GM04503 (cell line): ENCODE measurements at places on chromosomes 13 and 19.

GRCh38 chr19:55802281-55802680 lies 29.5 kb downstream of the NLRP11 start:
- no peak for DNase-seq

- DNase-seq: no peak
Measured at GRCh38 chr19:54209058-54209810, 8.6 kb downstream of the RPS9 start.

- DNase-seq: no peak
Measured at GRCh38 chr19:1310853-1311180, 25.1 kb downstream of the EFNA2 start.

GRCh38 chr13:29917650-29918049 lies 67.2 kb upstream of the UBL3 start:
- no peak for DNase-seq

DNA sequence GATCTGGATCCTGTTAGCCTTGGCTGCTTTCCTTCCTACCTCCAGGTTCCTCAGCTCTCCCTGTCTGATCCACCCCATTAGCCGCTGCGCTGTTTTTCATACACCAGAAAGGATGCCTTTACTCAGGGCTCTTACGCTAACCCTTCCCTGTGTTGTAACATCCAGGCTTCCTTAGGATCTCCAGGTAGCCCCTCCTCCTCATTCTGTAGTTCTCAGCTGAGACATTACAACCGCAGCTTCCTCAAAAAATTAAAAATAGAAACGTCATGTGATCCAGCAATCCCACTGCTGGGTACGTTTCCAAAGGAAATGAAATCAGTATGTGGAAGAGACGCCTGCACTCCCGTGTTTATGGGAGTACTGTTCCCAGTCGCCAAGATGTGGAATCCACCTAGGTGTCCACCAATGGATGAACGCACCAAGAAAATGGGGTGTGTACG lies 18.4 kb upstream of the MYADM start:
- peak; percentile 76 for DNase-seq

DNA sequence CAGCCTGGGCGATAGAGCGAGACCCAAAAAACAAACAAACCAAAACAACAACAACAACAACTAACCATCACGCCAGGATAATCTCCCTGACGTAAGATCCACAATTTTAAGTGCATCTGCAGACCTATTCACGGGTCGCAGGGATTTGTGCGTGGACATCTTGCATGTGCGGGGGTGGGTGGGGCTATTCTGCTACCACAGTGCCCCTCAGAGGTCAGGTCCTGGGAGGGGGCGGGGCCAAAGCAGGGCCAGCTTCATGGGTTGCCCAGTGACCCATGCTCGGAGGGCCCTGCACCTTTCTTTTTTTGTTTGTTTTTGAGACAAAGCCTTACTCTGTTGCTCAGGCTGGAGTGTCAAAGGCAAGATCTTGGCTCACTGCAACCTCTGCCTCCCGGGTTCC lies 2.6 kb upstream of the CDC42EP5 start:
- no peak for DNase-seq

DNA sequence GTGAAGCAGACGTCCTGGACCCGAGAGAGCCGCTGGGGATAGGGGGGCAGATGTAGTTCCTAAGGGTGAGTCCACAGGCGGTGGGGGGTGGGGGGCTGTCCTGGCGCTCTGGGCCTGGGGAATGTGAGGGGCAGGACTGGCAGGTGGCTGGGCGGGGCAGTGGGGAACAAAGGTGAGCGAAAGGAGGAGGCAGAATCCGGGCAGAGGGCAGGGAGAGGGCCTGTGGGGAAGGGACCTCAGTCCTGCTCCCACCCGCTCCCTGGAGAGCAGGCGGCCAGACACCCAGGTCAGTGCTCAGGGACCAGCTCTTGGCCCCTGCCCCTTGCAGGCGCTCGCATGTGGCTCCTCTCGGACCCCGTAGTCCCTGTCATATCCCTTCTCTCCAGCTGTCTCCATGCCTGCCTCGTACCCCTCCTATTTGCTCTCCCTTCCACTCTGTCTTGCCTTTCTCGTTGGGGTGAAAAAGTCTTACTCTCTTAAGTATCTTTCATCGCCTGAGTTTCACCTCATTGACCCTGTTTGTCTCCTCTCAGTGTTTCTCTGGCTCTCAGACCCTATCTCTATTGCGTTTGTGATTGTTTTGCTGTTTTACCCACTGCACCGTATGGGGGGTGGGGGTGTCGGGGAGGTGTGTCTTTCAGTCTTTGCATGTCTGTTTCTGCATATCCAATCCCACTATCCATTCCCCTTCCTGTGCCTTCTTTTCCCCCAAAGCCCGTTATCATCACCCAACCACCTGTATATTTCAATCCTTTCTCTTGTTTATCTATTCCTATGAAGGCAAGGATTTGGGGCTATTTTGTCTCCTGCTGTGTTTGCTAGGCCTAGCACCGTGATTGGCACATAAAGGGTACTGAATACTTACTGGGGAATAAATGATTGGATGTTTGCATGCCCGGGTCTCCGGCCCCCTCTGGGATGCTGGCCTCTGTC lies 5.8 kb downstream of the SPHK2 start:
- no peak for DNase-seq

- DNase-seq: no peak
Measured at GRCh38 chr13:45295536-45295935, 45.4 kb downstream of the TPT1 start.

DNA sequence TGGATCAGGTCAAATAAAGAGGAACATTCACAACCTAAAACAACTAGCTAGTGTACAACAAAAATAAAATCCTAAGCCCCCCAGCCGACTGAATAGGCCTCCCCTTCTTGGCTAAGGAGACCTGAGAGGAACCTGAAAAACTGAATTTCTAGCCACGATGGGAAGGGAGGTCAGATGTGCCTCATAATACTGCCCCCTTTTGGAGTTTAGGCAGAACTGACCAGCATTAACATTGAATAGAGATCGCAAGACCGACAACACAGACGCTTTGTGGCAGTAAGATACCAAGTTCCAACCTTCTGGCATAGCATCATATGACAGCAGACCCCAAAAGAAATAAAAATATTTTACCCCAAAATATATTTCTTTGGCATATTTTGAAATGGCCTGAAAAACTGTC lies 15.9 kb downstream of the CBY2 start:
- DNase-seq: no peak

- DNase-seq: no peak
Measured at GRCh38 chr13:41707194-41707821, 250.0 kb downstream of the RGCC start.

GRCh38 chr13:67520886-67521285 lies 290.8 kb upstream of the PCDH9 start:
- DNase-seq: no peak

DNA sequence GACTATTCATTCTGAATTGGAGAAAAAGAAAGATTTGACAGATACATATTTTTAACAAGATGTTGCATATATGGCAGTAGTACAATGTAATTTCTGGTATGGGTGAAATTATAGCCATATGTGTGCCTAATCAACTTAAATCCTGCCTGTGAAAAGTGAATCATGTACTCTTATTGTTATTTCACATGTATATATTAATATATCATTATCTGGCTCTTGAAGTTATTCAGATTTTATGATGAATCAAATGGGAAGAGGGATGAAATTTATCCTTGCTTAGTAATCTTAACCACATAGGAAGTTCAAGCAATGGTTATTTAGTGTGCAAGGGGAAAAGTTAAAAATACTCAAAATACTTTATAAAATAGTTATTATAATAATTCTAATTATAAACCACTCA lies 80.5 kb downstream of the GPC6 start:
- no peak for DNase-seq

DNA sequence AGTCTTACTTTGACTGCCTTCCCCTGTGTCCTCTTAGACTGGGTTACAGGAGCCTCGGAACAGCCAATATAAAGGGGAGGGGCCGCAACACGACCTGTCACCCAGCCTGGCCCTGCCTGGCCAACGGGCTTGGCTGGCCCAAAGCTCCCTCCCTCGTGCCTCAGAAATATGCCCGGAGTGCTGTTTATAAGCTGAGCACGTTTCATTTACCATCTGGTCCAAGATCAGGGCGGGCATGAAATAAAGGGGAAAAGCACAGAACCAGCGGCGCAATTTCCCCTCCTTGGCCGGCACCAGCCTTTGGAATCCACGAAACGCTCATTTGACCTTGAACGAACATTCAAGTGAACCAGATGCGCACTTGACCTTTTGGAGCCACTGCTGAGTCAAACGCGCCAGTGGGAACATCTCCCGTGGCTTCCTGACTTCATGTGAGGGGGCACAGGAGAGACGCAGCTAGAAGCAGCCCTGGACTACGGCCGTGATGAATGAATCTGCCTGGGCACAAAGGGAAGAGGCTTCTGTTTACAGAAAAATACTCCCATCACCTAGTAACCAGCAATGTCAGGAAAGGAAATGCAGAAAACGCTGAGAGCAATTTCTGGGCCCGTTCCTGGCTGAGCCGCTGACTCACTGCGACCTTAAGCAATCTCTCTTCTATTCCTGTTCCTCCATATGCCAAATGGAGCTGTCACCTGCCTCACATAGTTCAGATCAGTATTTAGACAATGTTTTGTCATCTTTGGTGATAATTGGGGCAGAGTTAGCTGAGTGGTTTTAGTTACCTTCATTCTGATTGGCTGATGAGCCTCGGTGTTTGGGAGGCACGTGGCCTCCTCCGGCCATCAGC lies 53.3 kb downstream of the RFX2 start:
- peak; percentile 99 for DNase-seq

DNA sequence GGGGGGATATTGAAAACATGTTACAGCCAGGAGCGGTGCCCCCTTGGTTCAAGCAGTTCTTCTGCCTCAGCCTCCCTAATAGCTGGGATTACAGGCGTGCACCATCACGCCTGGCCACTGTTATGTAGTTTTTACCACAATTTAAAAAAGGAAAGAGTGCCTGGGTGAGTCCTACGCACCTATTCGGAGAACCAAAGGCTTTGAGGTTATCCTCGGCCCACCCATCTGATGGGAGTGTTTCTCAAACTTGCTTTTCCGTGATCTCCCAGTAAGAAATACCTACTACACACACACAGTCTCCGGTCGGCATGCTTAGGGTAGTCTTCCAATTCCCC lies 4.2 kb upstream of the GP6 start:
- DNase-seq: no peak

- no peak for DNase-seq
Measured at GRCh38 chr13:39768962-39769361, 113.5 kb downstream of the COG6 start.

- no peak for DNase-seq
Measured at GRCh38 chr13:37627428-37627827, 28.9 kb upstream of the POSTN start.

DNA sequence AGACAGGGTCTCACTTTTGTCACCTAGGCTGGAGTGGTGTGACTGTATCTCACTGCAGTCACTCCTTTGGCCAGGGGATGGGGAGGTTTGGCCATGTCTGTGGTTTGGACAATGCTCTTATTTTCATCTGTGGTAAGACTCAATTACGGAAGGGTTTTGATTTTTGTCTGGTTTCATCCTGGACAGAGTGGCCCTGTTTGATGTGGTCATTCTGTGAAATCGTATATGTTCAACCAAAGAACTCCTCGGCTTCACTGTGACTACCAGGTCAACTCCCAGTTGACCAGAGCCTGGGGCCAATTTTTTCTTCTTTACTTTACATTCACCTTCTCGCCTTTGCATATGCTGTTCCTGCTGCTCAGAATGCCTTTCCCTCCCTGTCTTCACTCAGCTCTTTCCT lies 6.8 kb upstream of the CCDC124 start:
- no peak for DNase-seq

DNA sequence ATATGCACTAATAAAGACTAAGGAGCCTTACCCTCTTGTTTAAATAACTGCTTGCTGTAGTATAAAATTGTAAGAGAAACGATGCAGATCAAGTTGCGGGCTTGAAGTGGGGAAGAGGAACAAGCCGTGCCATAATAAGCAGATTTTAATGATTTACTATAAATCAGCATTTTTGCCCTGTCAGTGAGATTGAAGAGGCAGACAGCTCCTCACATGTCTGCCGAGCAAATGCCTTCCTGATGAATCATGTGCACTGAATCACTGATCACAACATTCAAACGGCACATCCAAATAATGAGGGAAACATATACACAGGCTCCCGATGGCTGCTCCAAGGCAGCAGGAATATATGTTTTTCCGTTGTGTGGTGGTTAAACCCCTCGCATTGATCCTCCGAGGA lies 282.9 kb downstream of the TSHZ3 start:
- DNase-seq: peak; percentile 31
